NCI-H2171 treated with DMSO at 0.1 percent for 48 hours (cell line): ENCODE measurements at places on chromosomes 4 and X.
A peak's percentile ranks its signal among the peaks of the same experiment; 100 is the strongest.

DNA sequence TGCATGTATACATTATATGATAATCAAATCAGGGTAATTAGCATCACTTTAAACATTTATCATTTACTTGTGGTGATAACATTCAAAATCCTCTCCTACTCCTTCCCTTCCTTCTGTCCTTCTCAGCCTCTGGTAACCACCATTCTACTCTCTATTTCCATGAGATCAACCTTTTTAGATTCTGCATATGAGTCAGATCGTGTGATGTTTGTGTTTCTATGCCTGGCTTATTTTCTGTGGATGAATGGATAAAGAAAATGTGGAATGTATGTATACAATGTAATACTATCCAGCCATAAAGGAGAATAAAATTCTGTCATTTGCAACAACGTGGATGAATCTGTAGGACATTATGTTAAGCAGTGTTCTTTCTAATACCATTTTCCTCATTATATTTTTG lies 123.9 kb downstream of the NAA11 start:
- DNase-seq, result peak; percentile 43

- DNase-seq, result no peak
Measured at GRCh38 chr4:139011225-139011950, 4.2 kb upstream of the NOCT start.

DNA sequence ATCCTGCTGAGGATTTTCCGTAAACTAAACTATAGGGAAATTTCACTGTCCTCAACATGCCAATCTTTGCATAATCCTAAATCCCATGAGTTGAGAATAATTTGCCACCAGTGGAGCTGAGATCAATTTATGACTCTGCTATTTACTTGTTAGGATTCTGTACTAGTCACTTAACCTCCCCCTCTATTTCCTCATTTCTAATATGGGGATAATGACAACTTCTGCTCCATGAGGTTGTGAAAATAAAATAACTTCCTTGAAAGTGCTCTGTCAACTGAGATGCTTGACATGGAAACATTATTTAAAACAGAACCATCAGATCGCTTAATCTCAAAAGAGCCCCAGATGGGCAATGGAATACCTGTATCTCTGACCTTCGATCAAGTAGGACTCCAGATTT lies 2.6 kb upstream of the FGF16 start:
- DNase-seq, result no peak

GRCh38 chr4:86174506-86174905 lies 185.3 kb downstream of the MAPK10 start:
- DNase-seq, result no peak

DNA sequence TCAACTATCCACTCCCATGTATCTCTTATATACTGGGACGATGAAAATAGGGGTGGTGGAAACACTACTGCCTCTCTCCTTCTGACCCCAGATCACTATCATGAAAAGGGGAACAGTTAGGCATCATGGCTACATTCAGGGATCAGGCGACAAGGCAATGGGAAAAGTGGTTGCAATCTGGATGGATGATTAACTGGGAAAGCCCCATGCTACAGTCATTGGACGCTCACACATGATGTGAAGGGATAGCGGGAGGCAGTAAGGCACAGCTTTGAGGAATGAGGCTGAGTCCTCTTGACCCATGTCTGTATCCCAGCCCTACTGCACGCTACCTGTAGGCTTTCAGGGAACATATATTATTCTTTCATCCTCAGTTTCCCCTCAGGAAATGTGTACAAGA lies 10.2 kb downstream of the GASK1B start:
- no peak for DNase-seq

DNA sequence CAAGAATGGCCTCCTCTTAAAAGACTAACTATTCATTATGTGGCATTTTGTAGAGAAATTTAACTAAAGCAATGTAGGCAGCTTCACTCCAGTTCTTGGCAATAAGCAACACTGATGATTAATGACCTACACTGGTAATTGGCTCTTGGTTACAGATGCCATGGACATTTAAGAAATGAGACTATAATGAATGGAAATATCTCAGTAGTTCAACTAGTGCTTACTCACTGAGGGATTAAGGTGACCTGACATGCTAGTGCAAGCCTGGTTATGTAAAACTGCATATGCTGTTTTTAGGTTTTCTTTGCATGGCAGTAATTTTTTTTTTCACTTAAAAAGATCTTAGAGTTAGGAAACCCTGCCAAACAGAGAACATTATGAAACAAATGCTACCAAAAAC lies 152.7 kb upstream of the AADAT start:
- no peak for DNase-seq

GRCh38 chrX:42375086-42375485 lies 402.9 kb downstream of the PPP1R2C start:
- DNase-seq, result no peak

DNA sequence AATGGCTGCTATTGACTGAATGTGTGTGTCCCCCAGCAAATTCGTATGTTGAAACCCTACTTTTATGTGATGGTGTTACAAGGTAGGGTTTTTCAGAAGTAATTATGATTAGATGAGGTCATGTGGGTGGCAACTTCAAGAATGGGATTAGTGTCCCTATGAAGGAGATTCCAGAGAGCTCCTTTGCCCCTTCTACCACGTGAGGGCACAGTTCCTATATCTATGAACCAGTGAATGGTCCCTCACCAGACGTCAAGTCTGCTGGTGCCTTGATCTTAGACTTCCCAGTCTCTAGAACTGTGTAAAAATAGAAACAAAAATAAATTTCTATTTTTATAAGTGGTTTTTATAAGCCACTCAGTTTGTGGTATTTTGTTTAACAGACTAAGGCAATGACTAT lies 1137.6 kb upstream of the IGFBP7 start:
- peak; percentile 7 for DNase-seq

GRCh38 chr4:48175806-48176205 lies 41.8 kb upstream of the TXK start:
- no peak for DNase-seq

DNA sequence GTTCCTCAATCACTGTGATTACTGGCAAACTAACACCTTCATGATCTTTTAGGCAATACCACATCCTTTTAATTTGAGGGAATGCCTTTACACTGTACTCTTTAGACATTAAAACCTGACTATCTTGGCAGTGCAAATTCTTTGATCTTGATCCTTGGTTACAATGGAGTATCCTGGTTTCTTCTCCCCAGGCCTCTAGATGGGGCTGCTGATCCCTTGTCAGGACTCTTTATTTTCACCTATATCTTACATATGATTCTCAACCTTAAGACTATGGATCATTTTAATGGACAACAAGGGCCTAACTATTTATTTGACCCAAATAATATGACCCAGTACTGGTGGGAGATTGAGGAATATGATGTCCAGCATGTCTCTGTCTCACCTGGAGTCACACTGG lies 1005.5 kb upstream of the INTU start:
- DNase-seq, result no peak

GRCh38 chr4:140757232-140757630 lies 1.0 kb upstream of the TBC1D9 start:
- peak; percentile 92 for DNase-seq

DNA sequence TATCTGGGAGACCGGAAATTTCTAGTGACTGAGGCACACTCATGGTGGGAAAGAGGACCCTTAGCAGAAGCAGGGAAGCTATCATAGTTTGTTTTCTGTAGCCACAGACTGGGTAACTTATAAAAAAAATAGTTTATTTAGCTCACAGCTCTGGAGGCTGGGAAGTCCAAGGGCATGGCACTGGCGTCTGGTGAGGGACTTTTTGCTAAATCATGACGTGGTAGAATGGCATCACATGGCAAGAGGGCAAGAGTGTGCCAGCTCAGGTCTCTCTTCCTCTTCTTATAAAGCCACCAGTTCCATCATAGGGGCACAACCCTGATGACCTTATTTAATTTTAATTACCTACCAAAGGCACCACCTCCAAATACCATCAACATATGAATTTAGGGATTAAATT lies 13.3 kb downstream of the APLN start:
- no peak for DNase-seq

DNA sequence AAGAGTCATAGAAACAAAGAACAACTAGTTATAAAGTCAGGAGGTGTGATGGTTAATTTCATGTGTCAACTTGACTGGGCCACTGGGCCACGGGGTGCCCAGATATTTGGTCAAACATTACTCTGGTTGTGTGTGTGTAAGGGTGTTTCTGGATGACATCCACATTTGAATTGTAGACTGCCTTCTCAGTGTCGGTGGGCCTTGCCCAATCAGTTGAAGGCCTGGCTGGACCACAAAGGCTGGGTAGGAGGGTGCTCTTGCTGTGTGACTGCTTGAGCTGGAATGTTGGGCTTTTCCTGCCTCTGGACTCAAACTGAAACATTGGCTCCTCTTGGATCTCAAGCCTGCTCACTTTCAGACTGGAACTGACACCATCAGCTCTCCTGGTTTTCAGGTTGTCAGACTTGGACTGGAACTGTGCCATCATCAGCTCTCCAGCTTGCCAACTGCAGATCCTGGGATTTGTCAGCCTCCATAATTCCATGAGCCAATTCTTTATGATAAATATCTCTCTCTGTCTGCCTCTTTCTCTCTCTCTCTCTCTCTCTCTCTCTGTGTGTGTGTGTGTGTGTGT lies 41.4 kb downstream of the CLDN34 start:
- DNase-seq, result no peak

DNA sequence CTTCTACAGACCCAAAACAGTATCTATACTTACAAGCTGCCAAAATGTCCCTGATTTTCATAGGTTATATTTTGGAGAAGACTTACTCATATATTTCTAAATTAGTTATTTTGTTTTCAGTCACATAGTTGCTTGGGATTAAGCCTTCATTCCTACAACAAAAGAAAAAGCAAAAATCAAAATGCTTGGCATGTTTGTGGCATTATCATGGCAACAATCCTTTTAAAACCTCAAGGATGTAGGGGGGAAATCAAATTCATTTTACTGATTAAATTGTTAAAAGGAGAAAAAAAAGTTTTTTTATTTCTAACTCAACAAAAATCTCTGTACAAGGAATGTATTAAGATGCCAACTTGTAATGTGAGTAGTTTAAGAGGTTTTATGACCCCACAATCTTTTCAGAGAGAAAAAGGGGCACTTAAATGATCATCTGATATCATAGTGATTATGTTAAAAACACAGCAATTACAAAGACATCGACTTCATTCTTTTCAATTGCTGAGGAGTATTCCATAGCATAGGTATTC lies 23.5 kb downstream of the TXK start:
- DNase-seq, result no peak

GRCh38 chrX:109776986-109777385 lies 43.9 kb upstream of the ACSL4 start:
- no peak for DNase-seq

DNA sequence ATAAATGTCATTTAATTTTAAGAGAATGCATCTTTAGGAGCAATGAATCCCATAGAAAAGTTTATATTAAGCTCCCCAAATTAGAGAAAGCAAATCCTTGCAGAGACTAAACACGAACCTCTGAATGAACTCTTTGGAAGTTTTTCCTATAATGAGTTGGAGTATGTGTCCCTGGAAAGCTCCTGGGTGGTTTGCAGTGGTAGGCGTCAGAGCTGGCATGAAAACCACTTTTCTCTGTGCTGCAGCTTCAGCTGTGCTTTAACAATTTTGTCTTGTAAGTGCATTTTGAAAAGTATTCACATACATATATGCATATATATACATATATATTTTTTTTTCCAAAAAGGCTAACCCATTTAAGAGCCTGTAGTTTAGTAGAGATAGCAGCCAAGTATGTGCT lies 148.7 kb upstream of the TBC1D9 start:
- DNase-seq, result no peak

GRCh38 chr4:24495388-24495787 lies 89.0 kb downstream of the DHX15 start:
- DNase-seq, result no peak

GRCh38 chr4:4411906-4412305 lies 25.0 kb downstream of the NSG1 start:
- DNase-seq, result no peak

DNA sequence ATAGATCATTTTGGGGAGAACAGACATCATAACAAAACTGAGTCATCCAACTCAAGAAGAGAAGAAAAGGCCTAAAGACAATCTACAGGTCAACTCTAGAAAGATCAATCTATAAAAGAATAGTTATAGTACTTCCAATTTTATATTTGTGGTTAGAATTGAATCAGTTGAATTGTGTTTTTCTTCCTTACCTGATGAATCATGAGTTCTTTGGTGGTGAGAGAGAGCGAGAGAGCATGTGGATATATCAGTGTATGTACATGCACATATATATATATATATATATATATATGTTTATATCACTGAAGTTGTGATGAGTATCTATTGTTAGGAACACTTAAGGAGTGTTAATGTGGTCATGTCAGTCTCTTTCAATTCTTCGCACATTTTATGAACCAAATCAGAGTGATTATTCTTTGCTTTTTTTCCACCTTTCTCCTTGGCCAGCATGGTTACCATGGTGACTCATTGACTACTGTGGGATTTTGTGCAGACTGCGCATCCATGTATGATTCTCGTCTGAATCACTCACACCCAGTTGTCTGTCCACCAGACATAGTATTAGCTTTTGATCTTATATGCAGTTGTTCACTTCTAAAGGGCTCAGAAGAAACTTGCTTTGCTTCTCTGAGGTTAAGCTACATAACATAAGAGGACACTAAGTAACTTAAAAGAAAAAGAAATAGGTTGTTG lies 90.4 kb upstream of the RAB40AL start:
- no peak for DNase-seq

GRCh38 chr4:14924812-14925344 lies 77.4 kb upstream of the CPEB2 start:
- DNase-seq, result no peak

DNA sequence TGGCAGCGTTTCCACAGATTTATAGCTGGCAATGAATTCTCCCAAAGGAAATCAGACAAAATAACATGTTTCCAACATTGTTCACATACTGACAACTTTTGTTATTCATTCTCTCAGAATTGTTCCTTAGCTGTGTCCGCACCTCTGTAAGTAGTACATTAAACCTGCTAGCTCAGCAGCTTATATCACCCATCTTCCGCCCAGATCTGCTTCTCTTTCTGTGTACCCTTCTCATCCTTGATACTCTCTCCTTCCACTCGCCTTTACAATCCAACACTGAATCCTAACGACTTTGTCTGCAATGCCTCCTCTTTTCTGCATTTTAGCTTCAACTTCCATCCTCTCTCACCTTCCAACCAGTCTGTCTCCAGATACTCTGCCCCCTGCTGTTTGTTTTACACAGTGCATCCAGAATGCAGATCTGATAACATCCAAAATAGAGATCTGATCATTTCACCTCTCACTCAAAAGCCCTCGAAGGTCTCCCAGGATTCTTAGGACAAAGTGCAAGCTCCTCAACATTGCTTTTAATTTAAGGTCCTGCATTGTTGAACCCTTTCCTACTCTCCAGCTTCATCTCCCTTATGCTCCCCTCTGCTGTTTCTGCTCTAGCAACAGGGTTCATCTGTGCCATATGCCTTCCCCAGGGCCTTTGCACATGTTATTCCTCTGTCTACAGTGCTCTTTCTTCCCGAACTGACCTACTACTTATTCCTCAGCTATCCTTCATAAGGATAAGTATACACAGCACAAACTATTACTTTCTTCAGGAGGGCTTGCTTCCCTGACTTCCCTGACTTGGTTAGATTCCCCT lies 67.3 kb upstream of the VBP1 start:
- DNase-seq, result no peak

GRCh38 chr4:172947594-172947993 lies 221.0 kb upstream of the GALNT7 start:
- no peak for DNase-seq

GRCh38 chr4:40995850-40996249 lies 218.5 kb downstream of the APBB2 start:
- DNase-seq, result no peak

- DNase-seq, result no peak
Measured at GRCh38 chr4:55793479-55793878, 26.1 kb upstream of the EXOC1L start.

- no peak for DNase-seq
Measured at GRCh38 chrX:38275615-38276014, 51.7 kb downstream of the RPGR start.
